ENCODE measurements at places on chromosomes 16 and 17. TPM values are rescaled to one million over a fixed set of nuclear protein-coding genes. Genes with fewer than 3 reads are reported as not detected.
A peak's percentile ranks its signal among the peaks of the same experiment; 100 is the strongest.

ASIC2 gene
- total RNA-seq: 0.36 TPM

OSGIN1 gene
- total RNA-seq: 0.60 TPM

EVPL gene
- total RNA-seq: not detected

CCL4L2 gene
- total RNA-seq: 48.9 TPM

TK1 gene
- 5.2 TPM for total RNA-seq

CA7 gene
- not detected for total RNA-seq

CCL2 gene
- total RNA-seq: 44.1 TPM

SLC47A1 gene
- total RNA-seq: 0.17 TPM

CHST4 gene
- total RNA-seq: not detected

RNF167 gene
- 88.0 TPM for total RNA-seq

- no peak for DNase-seq
Observed at GRCh38 chr16:26087091-26087490, 395.3 kb downstream of the HS3ST4 start.

GRCh38 chr16:65105171-65105570 is 16.7 kb downstream of the CDH11 start:
- no peak for DNase-seq

DNA sequence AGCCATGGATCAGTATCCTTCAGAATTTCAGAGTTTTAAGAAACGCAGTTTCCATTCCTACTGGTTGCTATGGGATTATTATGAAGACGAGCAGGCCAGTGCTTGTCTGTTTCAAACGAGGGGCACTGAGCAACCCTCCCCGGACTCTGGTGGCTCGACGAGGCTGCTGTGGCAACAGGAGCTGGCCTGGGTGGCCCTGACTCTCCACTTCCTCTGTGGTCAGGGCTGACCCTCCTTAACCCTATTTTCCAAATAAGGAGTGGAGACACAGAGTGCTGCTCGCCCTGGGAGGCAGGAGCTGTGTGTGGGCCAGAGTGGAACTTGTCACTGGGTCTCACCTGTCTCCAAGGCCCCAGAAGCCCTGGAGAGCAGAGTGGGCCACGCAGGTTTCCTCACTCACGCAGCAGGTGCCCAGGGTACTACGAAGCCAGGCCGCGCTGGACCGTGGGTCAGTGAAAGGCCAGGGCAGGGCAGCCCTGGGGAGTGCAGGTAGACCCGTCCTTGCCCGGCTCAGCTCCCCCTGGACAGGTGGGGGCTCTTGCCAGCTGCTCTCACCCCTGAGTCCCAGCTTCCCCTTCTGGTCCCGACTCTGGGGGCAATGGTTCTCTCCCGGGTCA is 3.3 kb downstream of the GALNS start:
- no peak for DNase-seq

DNA sequence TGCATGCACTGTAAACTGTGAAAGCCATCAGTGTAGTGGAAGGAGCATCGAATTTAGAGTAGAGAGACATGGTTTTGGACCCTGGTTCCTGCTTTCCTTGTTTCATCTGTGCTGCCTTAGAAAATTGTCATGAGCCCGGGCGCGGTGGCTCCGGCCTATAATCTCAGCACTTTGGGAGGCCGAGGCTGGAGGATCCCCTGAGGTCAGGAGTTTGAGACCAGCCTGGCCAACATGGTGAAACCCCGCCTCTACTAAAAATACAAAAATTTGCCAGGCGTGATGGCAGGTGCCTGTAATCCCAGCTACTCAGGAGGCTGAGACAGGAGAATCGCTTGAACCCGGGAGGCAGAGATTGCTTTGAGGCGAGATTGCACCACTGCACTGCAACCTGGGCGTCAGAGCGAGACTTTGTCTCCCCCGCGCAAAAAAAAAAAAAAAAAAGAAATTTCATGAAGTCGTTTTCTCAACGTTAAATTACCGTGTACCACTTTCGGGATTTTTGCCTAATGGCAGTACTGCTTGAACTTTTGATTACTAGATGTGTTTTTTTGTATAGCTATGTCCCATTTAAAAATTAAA is 912 bp downstream of the COQ7 start:
- no peak for DNase-seq

DNA sequence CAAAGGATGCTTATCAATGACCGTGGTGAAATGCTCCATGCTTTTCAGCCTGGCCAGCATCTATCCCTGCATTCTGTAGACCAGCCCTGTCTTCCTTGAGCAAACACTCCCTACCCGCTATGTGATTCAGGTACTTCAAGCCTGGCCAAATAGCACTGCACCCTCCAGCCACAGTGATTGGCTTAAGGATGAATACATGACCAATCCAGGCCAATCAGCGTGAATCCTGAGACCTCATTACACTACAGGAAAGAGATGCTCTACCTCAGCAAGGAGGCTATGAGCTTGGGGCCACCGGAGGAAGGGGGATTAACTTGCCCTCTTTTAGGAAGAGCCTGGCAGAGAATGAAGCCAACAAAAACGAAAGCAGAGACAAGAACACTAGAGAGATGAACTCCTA is 162.5 kb downstream of the ZNF423 start:
- no peak for DNase-seq

- no peak for DNase-seq
Observed at GRCh38 chr16:67258161-67258835, 9.5 kb downstream of the SLC9A5 start.

GRCh38 chr16:11605564-11605886 is 18.8 kb upstream of the LITAF start:
- no peak for DNase-seq

DNA sequence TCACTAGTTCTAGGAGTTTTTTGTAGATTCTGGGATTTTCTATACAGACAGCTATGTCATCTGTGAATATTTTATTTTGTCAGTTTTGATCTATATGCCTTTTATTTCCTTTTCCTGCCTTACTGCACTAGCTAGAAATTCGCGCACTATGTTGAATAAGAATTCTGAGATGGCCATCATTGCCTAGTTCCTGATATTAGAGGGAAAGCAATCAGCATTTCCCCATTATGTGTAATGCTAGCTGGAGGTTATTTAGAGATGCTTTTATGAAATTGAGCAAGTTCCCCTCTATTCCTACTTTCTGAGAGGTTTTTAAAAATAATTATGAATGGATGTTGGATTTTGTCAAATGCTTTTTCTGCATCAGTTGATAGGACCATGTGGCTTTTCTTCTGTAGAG is 23.8 kb downstream of the MPRIP start:
- no peak for DNase-seq

- no peak for DNase-seq
Observed at GRCh38 chr16:57115168-57115513, 22.8 kb downstream of the CPNE2 start.

GRCh38 chr17:9401434-9401833 is 174.2 kb downstream of the STX8 start:
- DNase-seq: peak; percentile 89

- DNase-seq: no peak
Observed at GRCh38 chr17:81681672-81682071, 1.9 kb downstream of the ARL16 start.

- DNase-seq: no peak
Observed at GRCh38 chr16:16110111-16110490, 113.2 kb downstream of the ABCC6 start.

DNA sequence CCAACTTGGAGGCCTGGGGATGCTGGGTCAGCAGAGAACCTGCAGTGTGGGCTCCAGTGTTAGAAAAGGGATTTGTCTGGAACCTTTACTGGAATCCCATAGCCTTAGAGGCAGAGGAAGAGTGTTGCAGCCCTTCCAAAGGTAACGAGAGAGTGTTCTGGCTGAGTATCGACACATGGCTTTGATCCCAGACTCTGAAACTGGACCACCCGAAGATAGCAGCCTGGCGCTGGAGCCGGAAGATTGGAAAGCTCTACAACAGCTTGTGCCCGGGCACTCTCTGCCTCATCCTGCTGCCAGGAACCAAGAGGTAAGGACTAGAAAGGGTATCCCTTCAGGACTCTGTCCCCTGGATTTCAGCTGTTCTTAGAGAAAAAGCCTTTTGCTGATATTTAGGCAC is 39.7 kb downstream of the REXO5 start:
- no peak for DNase-seq

GRCh38 chr16:86584726-86585721 is 6.7 kb downstream of the FOXL1 start:
- DNase-seq: peak; percentile 76

GRCh38 chr17:48244814-48245213 is 137.2 kb downstream of the SNX11 start:
- no peak for DNase-seq

DNA sequence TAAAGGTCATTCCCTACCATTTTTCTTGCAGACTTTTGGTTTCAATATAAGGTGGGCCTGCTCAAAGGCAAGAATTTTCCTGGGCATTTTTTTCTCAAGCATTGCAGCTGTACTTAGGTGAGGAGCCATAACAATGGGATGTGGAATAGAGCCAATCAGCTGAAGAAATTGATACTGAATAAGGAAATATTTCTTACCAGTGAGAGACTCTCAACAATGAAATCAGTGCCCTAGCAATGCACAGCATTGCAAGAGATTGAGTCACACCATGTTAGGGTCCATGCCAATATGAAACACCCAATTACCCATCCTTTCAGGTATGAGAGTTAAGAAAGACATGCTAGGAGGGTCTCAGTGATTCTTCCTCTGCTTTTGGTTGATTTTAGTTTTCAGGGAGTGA is 237.6 kb downstream of the SOX9 start:
- DNase-seq: peak; percentile 92

- no peak for DNase-seq
Observed at GRCh38 chr17:62708587-62708986, 81.1 kb downstream of the MRC2 start.

DNA sequence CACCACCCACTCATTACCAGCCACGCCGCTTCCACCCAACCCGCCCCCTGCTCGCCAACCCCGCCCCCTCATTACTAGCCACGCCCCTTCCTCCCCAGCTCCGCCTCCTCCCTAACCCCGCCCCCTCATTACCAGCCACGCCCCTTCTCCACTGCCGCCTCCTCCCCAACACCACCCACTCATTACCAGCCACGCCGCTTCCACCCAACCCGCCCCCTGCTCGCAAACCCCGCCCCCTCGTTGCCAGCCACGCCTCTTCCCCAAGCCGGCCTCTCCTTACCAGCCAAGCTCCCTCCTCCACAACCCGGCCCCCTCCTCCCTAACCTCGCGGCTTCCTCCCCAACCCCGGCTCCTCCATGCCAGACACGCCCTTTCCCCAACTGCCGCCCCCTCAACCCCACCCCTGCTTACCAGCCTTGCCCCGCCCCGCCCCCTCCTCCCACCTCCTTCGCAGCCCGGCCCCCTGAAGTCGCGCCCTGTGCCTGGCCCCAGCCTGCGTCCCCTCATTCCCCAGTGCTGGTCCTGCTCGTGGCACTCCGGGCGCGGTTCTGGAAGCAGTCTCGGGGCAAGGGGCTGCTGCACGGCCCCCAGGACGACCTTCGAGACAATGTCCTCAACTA is 7.3 kb downstream of the SLC22A31 start:
- DNase-seq: peak; percentile 84

DNA sequence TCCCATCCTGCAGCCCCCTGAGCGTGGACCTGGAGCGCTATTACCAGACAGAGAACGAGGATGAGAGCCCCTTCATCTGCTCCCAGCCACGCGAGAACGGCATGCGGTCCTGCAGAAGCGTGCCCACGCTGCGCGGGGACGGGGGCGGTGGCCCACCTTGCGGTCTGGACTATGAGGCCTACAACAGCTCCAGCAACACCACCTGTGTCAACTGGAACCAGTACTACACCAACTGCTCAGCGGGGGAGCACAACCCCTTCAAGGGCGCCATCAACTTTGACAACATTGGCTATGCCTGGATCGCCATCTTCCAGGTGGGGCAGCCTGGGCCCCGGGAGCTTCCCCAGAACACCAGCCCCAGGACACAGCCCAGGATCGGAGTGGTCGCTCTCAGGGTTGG is 12.0 kb downstream of the CACNA1G start:
- no peak for DNase-seq

- no peak for DNase-seq
Observed at GRCh38 chr16:66231452-66232160, 134.9 kb upstream of the CDH5 start.

DNA sequence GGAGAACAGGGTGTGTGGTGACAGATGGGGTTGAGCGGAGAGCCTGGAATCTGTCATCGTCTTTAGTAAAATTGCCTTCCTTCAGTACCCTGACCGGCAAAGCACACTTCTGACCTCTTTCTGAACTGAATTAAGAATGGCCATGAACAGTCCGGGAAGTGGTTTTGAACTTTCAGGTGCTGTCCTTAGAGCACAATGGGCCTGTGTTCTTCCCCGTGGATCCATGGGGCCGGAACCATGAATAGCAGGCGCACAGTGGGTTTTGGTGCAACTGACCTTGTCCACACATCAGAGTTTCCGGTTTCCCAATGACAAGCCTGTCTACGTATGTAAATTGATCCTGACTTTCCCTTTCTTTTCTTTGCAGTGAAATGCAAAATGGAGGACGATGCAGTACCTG is 28.5 kb downstream of the GPRC5B start:
- no peak for DNase-seq

DNA sequence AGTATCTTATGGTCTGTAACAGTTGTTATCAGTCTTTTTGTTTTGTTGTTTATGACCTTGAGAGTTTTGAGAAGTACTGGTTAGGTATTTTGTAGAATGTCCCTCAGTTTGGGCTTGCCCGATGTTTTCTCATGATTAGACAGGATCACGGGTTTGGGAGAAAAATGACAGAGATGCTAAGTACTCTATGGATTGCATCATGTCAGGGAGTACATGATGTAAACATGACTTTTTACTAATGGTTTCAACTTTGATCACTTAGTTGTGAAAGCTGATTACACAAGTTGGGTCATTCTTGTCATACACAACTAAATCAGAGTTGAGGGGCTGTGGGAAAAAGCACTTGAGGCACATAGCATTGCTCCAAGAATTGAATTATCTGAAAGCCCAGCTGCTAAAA is 94.7 kb upstream of the SIAH1 start:
- no peak for DNase-seq

GRCh38 chr17:42924891-42925290 is 24.3 kb downstream of the G6PC1 start:
- DNase-seq: no peak

DNA sequence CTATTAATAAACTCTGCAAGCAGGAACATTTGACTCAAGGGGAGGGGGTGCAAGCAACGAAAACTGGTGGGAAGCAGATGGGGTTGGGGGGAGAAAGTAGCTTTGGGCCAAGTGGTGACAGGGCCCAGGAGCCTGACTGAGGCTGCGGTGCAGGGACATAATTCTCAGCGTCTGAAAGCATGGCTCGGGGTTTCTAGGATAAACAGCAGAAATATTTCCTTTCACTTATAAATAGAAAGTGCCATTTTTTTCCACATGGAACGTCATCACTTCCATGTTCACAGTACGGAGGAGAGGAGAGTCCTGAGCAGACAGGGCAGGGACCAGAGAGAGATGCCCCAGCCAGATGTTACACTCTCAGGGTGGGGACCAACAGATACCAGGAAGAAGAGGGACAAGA is 197.1 kb downstream of the ZFHX3 start:
- peak; percentile 18 for DNase-seq

DNA sequence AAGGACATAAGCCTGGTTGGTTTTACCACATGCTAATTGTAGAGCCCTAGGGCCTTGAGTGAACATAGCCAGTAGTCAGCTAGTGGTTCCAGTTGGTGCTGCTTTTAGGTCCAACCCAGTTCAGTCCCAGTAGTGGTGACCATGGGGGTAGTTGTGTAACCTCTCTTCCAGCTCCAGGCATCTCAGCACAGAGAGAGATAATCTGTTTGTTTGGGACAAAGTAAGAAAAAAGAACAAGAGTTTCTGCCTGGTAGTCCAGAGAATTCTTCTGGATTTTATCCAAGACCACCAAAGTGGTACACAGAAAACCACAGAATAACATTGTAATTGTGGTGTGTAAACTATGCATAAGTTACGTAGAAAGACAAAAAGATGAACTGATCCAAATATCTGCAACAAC is 5.2 kb upstream of the CCL13 start:
- DNase-seq: no peak

Measured in astrocyte (in vitro differentiated cells and primary cell).